Activated naive CD4-positive, alpha-beta T cell treated with anti-CD3 and anti-CD28 coated beads, Interleukin-2, amount 10 ng/mL, durations not matched to agents 5 hours and 36 hours (primary cell): ENCODE measurements at places on chromosomes 4 and X. TPM values are rescaled to one million over a fixed set of nuclear protein-coding genes. Genes with fewer than 3 reads are reported as not detected.

THOC2 gene
- total RNA-seq = 80.7 TPM

GAGE12J gene
- not detected for total RNA-seq

MAP7D2 gene
- total RNA-seq = 0.17 TPM

TLR6 gene
- 6.6 TPM for total RNA-seq

NEUROG2 gene
- total RNA-seq = not detected

CYTL1 gene
- not detected for total RNA-seq

DCAF8L2 gene
- not detected for total RNA-seq

DBET gene
- not detected for total RNA-seq

MID2 gene
- total RNA-seq = 5.2 TPM

F8 gene
- total RNA-seq = 2.9 TPM
